ENCODE measurements at places on chromosomes 1 and 21.

DNA sequence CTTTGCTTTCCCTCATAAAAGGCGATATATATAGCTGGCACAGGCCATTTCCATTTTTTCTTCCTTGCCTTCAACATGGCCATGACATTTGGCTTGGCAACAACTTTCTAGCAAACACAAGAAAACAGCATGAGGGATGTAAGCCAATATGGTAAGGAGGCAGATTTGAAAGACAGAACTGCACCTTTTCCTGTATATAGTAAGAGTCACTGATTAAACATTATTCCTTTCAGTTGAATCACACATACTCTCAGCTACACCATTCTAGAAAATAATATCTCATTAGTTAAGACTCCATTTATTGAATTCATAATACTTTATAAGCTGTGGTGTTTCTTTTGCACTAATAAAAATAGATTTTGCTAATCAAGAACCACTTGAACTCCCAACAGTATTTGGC, 9.5 kb downstream of the SIKE1 start:
- no peak for DNase-seq

GRCh38 chr1:19672237-19672636, 7.6 kb downstream of the HTR6 start:
- no peak for DNase-seq

- no peak for DNase-seq
These were observed 9.5 kb downstream of the NOL9 start for GRCh38 chr1:6544831-6545230.

DNA sequence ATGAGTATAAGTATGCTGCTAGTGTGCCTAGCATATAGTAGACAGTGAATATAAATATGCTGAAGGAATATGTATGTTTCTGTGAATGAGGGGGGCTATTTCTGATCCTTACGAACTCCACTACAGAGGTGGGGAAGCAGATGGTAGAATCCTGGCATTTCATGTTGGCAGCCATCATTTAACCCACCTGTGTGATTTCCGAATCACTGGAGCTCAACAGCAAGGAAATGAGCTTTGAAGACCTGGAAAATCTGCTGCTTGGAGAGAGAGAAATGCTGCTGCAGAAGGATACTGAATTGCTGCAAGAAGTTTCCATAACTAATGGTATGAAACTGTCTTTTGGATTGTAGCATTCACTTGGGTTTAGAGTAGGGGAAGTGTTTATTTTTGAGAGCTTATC, 83.5 kb downstream of the RABGAP1L start:
- DNase-seq: no peak

GRCh38 chr1:54814571-54814970, 13.4 kb upstream of the TTC22 start:
- DNase-seq: no peak

DNA sequence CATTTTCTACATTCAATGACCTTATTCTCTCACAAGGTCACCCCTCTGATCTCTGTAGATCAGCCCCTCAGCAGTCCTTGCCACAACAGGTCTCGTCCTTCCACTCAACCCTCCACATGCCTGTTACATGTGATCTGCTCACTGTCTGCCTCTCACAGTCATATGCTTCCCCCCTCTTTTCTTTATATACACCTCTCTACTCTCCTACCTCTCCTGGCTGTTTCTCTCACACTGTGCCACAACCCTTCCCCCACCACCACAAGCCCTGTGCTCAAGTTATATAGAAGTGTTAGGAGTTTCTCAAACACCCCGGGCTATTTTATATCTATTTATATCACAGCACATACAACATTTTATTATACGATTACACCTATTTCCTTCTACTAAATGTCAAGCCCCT, 12.6 kb downstream of the B3GALNT2 start:
- DNase-seq: no peak

DNA sequence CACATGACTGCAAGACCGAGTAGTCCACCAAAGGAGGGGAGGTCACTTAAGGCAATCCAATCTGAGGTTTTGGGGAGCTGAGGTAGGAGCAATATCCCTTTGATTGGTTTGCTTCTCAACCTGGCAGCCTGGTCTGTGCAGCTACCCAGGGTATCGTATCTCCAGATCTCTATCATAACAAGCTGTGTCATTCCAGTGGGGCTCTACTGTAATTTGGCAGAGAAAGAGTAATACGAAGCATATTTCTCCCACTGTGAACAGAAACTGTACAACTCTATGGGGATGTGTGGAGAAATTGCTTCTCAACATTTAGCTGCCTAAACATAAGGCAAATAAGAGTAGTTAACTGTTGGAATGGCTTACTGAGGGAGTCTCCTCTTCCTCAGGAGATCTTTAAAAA, 20.6 kb downstream of the CD101 start:
- no peak for DNase-seq

- no peak for DNase-seq
These were observed 2.3 kb downstream of the PAX7 start for GRCh38 chr1:18632783-18633421.

- no peak for DNase-seq
These were observed 37.2 kb downstream of the PTPN14 start for GRCh38 chr1:214514032-214514818.

DNA sequence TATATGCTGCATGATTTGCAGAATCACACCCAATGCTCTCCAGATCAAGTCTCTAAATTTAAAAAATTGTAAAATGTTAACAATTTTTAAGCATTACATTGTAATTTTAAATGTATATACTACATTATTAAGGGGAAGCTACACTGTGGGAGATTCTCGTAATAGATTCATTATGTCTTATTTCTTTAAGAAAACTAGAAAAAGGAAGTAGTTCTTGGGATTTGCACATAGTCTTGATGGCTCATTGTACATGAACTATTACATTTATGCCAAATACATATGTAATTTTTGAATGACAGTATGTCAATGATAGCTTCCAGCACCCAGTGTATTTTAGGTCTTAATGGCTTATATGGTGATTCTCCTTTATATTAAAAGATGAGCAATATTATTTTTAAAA, 250.3 kb downstream of the PTPRC start:
- no peak for DNase-seq

DNA sequence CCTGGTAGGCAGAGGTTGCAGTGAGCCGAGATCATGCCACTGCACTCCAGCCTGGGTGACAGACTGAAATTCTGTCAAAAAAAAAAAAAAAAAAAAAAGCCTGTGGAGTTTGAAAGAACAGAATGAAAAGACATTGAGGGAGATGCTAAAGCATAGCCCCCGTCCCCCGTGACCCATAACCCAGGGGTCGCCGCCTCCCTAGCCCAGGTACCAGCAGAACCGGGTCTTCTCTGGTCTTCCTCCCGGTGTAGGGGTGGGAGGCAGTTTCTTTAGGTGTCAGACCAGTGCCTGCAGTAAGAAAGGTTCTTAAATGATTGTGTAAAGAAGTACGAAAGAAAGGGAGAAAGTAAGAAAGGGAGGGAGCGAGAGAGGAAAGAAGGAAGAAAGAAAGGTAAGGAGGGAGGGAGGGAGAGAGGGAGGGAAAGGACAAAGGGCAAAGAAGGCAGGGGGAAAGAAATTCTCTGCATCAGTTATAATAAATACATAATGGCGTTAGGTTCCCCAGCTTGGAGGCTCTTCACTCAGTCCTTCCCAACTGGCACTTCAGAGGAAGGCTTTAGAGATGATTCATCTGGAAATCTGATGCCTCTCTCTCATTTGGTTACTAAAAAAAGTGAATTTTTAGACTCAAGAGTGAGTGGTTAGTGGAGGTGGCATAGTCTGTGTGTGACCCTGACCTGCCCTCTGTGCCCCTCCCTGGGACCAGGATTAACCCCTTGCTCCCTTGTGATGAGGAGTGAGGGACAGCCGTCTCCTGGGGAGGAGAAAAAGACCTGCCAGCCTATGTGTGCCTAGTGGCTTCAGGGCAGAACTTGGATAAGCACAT, 1.1 kb downstream of the IL24 start:
- no peak for DNase-seq

GRCh38 chr1:31266547-31266946, 26.9 kb upstream of the NKAIN1 start:
- DNase-seq: no peak

DNA sequence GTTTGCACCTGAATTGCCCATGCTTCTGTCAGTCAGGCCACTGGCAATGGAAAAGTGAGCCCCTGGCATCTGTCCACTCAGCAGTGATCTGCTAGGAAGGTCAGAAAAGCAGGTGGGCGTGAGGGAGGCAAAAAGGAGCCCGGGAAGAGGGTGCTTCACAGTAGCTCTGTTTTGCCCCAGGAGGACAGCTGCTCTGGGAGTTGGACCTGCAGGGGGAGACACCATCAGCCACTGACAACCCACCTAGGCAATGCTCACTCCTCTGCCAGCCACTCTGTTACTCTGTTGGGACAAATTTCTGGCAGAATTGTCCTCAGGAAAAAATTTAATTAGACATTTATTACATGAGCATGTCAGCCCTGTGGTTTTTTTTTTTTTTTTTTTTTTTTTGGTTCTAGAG, 146.4 kb downstream of the LRIG2 start:
- no peak for DNase-seq

DNA sequence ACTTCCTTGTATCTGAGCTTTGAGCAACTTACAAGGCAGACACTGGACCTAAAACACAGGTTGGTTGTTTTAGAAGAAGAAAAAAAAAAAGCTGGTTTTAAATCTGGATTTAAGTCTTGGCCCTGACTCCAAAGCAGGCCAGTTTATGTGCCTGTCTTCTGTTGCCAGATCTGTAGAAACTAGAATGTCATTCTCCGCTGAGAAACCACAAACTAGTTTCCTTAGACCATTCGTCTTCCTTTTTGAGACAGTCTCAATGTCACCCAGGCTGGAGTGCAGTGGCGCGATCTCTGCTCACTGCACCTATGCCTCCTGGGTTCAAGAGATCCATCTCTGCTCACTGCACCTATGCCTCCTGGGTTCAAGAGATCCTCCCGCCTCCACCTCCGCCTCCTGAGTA, 33.9 kb downstream of the APP start:
- no peak for DNase-seq

GRCh38 chr1:197961449-197961848, 44.3 kb downstream of the LHX9 start:
- DNase-seq: no peak

DNA sequence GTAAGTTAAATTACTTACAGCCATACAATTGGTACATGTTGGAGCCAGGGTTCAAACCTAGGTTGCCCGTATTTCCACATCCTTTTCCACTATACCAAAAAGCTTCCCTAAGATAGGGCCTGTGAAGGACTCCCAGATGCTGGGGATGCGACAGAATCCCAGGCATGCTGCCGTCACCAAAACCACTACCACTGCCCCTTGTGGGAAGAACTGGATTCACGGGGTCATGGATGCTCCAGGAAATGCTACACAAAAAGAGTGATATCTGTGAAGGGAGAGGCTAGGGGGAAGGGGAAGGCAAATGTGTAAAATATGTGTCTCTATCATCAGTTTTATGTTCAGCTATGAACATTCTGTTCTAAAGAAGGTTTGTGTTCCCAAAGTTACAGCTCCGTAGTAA, 133.9 kb upstream of the IVNS1ABP start:
- DNase-seq: no peak

GRCh38 chr1:159121526-159121925, 45.0 kb upstream of the AIM2 start:
- DNase-seq: no peak

DNA sequence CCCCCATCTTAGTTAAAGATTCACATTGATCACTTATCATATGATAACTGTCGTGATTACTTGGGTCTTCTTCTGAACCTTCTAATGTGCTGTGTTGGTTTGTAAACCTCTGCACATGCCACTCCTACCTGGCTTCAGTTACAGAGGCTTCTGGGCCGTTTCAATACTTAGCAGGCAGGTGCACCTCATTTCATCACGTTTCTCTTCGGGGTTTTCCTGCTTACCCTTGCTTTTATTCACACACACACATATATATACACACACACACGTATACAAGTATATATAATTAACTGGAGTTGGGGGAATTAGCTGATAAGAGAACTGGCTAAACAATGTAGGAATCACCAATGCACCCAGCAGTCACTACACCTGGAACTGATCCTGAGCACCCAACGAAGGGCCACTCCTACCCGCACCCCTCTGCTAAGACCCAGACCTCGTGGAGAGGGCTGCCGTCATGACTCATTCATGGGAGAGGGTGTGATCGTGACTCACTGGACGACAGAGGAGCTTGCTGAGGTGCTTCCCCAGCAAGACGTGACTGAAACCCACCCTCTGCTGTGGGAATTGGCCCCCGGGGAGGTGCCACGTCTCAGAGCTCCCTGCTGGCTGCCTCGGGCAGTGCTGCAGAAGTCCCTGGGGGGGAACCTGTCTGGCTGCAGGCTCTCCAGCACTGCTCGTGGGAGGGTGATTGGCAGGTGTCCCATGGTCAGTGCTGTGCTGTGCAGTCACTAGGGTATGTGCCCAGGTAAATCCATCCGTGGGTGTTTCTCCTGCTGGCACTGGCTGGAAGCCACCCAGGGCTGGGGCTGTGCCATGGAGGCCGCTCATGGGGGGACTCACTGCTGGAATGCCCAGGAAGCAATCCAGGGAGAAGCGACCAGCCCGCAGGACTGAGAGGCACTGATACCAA, 166.6 kb downstream of the DYRK1A start:
- peak; percentile 7 for DNase-seq

- DNase-seq: no peak
These were observed 2.8 kb upstream of the LSM10 start for GRCh38 chr1:36400514-36400824.

GRCh38 chr1:205600085-205600484, 31.7 kb downstream of the ELK4 start:
- DNase-seq: no peak

DNA sequence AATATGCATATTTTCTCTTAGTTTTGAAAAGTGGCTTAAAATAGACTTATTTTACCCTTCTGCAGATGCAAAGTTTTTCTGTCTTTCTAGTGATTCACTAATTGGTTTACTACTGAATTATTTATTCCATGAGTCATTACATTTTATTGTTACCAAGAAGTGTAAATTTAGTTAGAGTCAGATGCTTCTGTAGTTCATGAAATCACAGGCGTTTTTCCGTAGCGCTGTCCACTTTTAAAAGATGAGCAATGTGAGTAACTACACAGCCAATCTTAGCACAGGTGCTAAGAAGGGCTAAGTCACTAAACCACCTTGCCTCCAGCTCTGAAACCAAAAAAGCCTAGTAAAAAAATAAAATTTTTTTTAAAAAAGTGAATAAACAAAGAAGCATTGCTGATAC, 24.7 kb downstream of the RGS13 start:
- DNase-seq: no peak

DNA sequence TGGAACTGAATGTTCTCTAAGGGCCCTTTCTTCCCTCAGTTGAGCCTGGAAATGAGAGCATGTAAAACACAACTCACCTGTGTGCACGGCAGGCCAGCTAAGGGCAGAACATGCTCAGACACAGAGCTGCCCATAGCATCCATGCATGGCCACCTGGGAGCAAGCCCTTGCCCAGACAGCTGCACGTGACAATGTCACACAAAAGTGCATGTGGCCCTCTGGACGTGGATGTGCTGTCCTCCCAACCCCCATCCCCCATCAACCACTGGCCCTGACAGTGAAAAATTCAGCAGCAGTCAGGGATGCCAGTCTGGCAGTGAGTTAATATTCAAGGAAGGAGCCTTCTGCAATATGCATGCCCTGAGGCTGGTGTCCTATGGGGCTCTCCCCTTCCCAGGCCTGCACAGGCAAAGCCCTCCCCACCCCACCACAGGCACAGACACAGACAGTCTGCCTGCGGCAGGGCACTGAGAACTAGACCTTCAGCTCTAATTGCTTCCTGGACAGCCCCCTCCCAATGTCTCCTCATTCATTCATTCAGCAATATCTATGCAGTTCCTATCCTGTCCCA, 14.6 kb upstream of the COL16A1 start:
- no peak for DNase-seq
